ENCODE measurements at places on chromosomes 5 and 9. TPM values are rescaled to one million over a fixed set of nuclear protein-coding genes. Genes with fewer than 3 reads are reported as not detected.

CCL21 gene
- total RNA-seq: not detected

CRHBP gene
- not detected for total RNA-seq

SPINK5 gene
- not detected for total RNA-seq

ADAMTS19 gene
- total RNA-seq: not detected

TRIO gene
- 99.3 TPM for total RNA-seq

SHISAL2B gene
- total RNA-seq: not detected

FPGS gene
- total RNA-seq: 54.0 TPM

EGFLAM gene
- 0.26 TPM for total RNA-seq

All from A549 treated with ZK216348 at 1 μM for 4 hours (cell line).